ENCODE measurements at places on chromosomes 13 and 19.

- DNase-seq: no peak
Measured at GRCh38 chr19:18292810-18293641, 11.6 kb upstream of the JUND start.

- DNase-seq: peak; percentile 22
Measured at GRCh38 chr13:98327371-98328270, 150.6 kb upstream of the RNF113B start.

DNA sequence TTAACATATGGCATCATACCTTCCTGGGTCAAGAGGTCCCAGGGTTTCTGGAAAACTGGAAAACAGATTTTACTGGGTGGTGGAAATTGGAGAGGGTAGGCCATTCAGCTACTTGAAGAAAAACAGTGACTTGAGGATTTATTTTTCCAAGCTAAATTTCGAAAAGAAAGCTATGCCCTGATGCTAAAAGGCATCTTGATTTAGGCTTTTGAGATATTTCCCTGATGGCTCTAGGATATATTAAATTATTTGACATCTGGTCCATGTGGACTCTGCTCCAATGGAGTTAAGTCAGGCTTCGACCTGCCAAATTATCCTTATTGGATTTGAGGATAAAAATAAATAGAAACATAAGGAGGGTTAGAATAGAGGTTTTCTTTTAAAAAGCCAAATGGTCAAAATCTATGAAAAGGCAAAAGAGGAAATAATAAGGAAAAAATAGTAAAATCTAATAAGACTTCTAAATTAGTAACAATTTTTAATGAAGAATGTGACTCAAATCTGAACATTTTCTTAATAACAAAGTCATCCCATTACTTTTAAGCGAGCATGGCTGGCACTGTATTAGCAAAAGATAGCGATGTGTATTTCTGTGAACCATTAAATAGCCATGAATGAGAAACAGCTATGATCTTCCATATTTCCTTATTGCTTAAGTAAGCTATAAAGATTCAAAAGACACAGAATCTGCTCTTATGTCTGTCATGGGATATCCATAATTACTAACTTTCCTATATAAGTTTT lies 190.0 kb upstream of the MIR17HG start:
- no peak for DNase-seq

DNA sequence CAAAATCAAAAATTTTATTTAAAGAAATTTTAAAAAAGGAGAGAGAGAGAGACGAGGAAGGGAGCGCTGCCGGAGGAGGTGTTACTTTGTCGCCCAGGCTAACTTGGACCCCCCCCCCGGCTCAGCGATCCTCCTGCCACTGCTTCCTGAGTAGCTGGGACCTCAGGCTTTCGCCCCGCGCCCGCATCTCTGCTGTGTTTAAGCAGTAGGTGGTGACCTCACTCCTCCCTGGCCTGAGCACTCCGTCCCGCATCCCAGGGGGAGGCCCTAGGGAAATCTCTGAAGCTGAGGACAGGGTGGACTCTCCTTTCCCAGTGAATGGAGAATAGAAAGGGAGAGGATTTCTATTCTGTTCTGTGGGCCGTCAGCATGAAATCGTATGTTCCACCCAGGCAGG lies 485 bp upstream of the ZNF845 start:
- DNase-seq: no peak

GRCh38 chr13:40113643-40114304 lies 458.3 kb downstream of the COG6 start:
- no peak for DNase-seq

DNA sequence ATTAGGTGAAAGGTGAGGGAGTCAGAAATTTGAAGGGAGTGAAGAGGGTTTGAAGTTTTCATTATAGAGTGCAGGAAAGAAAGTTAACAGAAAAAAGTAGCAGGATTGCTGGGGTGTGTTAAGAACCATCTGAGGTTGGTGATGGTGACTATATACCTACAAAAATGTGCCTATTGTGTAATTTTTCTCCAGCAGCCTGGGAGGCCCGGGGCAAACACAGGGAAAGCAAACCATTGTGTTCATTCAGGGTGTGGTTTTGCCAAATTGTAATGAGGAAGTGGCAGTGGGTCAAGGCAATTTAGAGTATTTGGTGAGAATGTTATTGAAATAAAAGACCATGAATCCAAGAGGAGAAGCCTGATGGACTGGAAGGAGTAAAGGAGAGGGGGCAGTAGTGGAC lies 8.2 kb upstream of the SUCLA2 start:
- DNase-seq: peak; percentile 68

- DNase-seq: no peak
Measured at GRCh38 chr19:35212241-35212640, 16.3 kb downstream of the FAM187B start.

DNA sequence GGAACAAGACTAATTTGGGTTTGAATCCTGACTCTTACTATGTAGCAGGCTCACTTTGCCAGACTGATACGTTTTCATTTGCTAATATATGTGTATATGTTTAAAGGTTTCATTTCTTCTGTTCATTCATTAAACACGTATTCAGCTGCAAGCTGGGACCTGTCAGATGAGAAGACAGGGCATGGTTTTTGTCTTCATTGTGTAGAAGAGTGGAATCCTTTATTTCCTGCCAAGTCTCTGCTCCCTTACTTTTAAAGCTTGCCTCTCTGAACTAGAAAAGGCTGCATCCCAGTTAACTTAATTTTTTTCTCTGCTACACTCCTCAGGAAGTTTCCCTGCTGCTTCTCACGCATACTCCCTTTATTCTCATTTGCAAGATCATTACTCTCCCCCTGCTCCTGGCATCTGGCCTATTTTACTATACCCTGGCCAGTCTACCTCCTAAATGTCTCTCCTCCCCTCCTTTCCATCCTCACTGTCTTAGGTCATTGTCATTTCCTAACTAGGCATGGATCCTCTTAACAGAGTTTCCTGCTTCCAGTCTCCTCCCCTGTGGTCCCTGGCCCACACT lies 141.0 kb upstream of the TMTC4 start:
- DNase-seq: no peak

GRCh38 chr13:39329182-39329639 lies 273.8 kb downstream of the LHFPL6 start:
- DNase-seq: no peak

DNA sequence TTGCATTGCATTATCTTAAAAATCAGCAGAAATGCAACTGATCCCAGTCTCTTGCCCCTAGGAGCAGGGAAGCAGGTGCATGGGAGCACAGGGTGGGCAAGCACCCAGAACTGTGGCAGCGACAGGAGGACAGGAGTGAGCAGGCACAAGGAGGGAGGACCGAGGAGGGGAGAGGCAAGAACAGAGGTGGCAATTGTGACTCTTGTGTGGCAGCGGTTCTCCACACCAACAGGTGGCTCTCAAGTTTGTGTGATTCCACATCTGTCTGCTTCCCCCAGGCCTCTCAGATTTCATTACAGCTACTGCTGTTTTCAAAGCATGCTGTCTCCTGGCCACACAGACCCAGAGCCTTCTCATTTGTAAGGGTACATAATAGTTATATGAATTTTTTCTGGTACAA lies 108.5 kb downstream of the STK24 start:
- DNase-seq: no peak

DNA sequence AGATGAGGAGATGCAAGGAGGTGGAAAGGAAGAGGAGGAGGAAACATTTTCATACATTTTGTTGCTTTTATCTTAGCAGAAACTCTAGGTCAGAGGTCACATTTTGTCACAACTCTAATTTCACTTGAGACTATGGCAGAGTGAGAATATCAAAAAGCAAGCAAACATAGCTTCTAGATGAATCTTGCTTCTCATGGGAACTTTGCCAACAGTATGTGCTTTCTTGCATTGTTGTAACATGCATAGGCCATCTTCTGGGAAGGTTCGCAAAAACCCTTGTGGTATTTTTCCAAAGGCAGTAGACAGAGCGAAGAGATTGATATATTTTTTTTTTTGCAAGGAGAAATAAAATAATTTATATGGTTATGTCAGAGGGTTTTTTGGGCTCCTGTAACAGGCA lies 291.3 kb downstream of the MTUS2 start:
- DNase-seq: no peak

DNA sequence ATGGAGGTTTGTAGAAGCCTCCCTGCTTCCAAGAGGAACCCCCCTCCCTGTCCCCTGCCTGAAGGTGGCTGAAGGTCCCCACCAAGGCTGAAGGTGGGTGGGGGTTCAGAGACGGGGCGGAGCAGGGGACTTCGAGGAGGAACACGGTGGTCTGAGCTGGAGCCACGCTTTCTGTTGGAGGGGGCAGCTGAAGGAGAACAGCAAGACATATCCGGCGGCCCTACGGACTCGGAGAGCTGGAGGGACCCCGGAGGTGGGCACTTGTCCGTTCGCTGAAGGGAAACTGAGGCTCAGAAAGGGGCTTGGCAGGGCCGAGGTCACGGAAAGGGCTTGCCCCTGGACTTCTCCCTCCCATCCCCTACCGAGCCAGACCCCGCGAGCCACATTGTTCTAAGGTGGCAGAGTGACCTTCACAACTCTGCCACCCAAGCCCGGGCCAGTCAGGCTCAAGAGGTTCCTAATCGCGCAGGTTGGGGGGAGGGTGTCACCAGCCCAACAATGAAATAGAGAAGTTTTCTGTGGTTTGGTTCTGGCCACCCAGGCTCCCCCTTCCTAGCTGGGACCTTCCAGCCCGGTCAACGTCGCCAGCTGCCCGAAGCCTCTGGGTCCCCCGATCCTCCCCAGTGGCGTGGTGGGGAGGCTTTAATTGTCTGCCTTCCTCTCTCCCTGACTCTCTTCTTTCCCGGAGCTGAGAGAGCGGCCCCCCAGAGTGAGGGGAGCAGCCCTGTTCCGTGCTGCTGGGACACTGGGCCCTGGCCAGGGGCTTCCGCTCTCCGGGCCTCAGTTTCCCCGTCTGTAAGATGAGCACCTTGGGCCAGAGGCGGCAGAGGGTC lies 15.5 kb upstream of the KCNN1 start:
- no peak for DNase-seq

DNA sequence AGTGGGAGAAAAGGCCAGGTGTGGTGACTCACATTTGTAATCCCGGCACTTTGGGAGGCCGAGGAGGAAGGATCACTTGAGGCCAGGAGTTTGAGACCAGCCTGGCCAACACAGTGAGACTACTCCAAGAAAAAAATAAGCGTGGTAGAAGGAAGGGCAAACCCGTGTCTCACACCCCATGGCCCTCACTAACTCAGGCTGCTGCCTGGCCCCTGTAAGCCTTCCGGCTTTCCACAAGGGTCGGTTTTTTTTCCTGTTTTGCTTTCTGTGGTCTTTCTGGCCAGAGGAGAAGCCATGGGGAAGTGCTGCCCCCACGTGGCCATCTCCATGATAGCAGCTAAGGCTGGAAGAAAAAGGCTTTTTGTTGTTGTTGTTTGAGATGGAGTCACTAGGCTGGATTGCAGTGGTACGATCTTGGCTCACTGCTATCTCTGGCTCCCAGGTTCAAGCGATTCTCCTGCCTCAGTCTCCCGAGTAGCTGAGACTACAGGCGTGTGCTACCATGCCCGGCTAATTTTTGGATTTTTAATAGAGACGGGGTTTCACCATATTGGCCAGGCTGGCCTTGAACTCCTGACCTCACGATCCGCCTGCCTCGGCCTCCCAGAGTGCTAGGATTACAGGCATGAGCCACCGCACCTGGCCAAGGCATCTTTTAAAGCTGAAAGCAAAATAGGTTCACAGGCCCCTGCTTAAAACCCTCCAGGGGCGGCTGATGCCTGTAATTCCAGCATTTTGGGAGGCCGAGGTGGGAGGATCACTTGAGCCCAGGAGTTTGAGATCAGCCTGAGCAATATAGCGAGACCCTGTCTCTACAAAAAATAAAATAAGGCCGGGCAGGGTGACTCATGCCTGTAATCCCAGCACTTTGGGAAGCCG lies 7.5 kb upstream of the ARHGEF18 start:
- peak; percentile 46 for DNase-seq

DNA sequence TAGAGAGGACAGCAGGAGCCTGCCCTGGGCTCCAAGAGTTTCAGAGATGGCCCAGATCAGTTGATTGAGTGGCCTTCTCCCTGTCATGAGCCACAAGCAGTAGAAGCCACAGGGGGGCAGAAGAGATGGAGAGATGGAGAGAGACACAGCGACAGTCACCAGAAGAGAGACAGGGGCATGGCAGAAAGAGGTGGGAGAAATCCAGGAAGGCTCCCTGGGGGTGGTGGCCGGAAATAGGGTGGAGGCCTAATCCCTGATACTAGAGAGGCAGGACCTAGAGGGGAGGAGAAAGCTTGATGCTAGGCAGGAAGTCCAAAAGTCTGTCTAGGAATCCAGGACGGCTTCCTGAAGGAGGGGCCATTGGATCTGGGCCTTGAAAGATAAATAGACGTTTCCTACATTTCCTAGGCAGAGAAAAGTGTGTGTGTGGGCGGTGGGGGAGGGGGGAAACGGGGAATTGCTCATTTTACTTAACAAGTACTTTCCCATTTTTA lies 9.6 kb upstream of the TPM4 start:
- DNase-seq: no peak

DNA sequence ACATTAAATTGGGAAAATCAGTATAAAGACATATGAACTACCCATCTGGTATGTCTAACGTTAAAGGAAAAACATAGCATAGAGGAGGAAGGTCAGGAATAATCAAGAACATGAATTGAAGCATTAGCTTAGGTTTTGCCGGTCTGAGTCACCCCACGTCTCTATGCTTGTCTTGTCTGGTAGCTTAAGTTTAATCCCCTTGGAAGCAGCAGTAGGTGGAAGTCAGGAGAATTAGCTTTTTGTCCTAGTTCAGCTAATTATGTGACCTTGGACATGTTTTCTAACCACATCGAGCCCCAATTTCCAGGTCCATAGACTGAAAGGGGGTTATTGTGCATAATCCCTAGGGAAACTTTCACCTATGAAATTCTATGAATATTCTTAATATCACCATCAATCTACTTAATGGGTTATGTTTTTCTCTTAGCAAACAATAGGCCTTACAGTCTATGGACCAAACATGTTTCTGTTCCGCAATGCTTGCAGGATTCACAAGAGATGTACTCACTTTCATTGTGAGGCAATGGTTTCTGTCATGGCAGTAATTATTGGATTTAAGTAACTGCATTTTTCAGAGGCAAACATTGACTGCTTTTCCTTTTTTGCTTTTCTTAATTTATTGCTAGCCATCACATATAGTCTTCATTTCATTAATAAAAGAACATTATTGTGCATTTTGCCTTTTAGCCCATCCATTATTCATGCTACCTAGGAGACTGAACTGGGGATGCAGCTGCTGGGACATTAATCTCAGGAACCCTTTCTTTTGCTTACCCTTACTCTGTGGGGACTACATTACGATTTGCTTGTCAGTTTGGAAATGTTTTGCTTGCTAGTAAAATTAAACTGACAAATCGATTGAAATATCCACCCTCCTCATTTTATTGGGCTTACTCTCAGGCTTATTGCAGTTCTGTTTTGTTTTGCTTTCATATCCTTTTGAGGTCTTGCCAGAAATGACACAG lies 304.8 kb upstream of the MAB21L1 start:
- no peak for DNase-seq

DNA sequence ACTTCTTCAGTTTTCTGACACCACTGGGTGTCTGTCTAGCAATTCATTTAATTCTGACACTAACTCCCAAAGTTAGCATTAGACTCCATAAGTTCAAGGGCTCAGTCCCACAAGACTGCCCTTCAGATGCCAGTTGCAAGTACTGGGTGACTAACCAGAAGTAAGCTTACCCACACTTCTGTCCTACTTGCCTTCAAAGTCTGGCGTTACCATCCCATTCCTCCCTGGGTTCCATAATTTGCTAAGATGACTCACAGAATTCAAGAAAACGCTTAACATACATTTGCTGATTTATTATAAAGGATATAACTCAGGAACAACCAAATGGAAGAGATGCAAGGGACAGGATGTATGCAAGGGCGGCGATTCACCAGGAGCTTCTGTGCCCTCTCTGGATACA lies 45.5 kb upstream of the NPAS1 start:
- no peak for DNase-seq
